Foreskin keratinocyte (primary cell): ENCODE measurements at places on chromosomes 2 and 18. TPM values are rescaled to one million over a fixed set of nuclear protein-coding genes. Genes with fewer than 3 reads are reported as not detected.

Gene RGPD5
- total RNA-seq: 7.4 and 13.9 TPM in 2 replicates

Gene IL1F10
- total RNA-seq: not detected in 2 replicates

Gene TUBA4A
- 271 and 318 TPM in 2 replicates for total RNA-seq

Gene FSIP2
- 0.04 TPM in 1 of 2 replicates, not detected in the other for total RNA-seq

Gene MYOM1
- 0.07 and 0.11 TPM in 2 replicates for total RNA-seq

Gene CHMP1B
- total RNA-seq: 29.1 and 31.8 TPM in 2 replicates

Gene CNOT11
- 55.9 and 59.7 TPM in 2 replicates for total RNA-seq

Gene MAP3K19
- total RNA-seq: not detected in 2 replicates

Gene SPATA3
- total RNA-seq: not detected in 2 replicates

Gene DHRS9
- 0.20 TPM in 1 of 2 replicates, not detected in the other for total RNA-seq

Gene RAB6C
- total RNA-seq: not detected in 2 replicates

Gene ACOXL
- total RNA-seq: 0.51 and 0.85 TPM in 2 replicates

Gene LDLRAD4
- total RNA-seq: not detected in 2 replicates

Gene IL36RN
- total RNA-seq: 0.67 and 0.88 TPM in 2 replicates

Gene KCNS3
- total RNA-seq: 5.1 and 12.0 TPM in 2 replicates

Gene CDH20
- not detected in 2 replicates for total RNA-seq

Gene LYPD6B
- total RNA-seq: 5.2 and 7.7 TPM in 2 replicates

Gene CXCR4
- not detected in 2 replicates for total RNA-seq

Gene CD226
- total RNA-seq: 0.60 and 0.75 TPM in 2 replicates

Gene CABYR
- total RNA-seq: 7.2 and 7.7 TPM in 2 replicates

Gene PXDN
- total RNA-seq: 91.4 and 96.5 TPM in 2 replicates

Gene CXCR1
- 0.28 and 0.41 TPM in 2 replicates for total RNA-seq

Gene SLC9A2
- total RNA-seq: 0.32 and 0.78 TPM in 2 replicates

Gene PLB1
- 3.7 and 3.8 TPM in 2 replicates for total RNA-seq

Gene TMEM200C
- 0.14 TPM in 1 of 2 replicates, not detected in the other for total RNA-seq

Gene BCL11A
- total RNA-seq: 7.1 and 7.2 TPM in 2 replicates

Gene ZSWIM2
- not detected in 2 replicates for total RNA-seq

Gene CHRNA1
- not detected in 2 replicates for total RNA-seq

Gene RALB
- 49.4 and 57.4 TPM in 2 replicates for total RNA-seq

Gene LONRF2
- total RNA-seq: not detected in 2 replicates

Gene CSRNP3
- 1.0 and 1.5 TPM in 2 replicates for total RNA-seq

Gene IL36A
- not detected in 2 replicates for total RNA-seq

Gene VIL1
- not detected in 2 replicates for total RNA-seq

Gene MARCO
- 0.11 and 0.14 TPM in 2 replicates for total RNA-seq

Gene FMNL2
- 44.8 and 46.5 TPM in 2 replicates for total RNA-seq

Gene KCNG2
- total RNA-seq: not detected in 2 replicates

Gene FOXD4L1
- 0.03 and 0.11 TPM in 2 replicates for total RNA-seq

Gene LYPD6
- 8.2 and 10.2 TPM in 2 replicates for total RNA-seq

Gene CENPO
- 29.8 and 31.2 TPM in 2 replicates for total RNA-seq

Gene CACNB4
- 0.07 and 0.11 TPM in 2 replicates for total RNA-seq

Gene B3GNT7
- 0.07 and 0.10 TPM in 2 replicates for total RNA-seq

Gene HAAO
- 0.48 and 0.56 TPM in 2 replicates for total RNA-seq

Gene ACVR1C
- under 0.01 and 0.07 TPM in 2 replicates for total RNA-seq

Gene SERPINE2
- total RNA-seq: 305 and 634 TPM in 2 replicates

Gene TCF7L1
- total RNA-seq: 7.1 and 8.5 TPM in 2 replicates

Gene ABCG5
- total RNA-seq: not detected in 2 replicates

Gene APCDD1
- total RNA-seq: 2.8 and 5.6 TPM in 2 replicates

Gene PUM2
- total RNA-seq: 43.9 and 44.1 TPM in 2 replicates

Gene FBXO48
- 1.6 TPM in 2 replicates for total RNA-seq

Gene PTPRN
- not detected in 2 replicates for total RNA-seq

Gene SELENOI
- total RNA-seq: 32.1 and 34.7 TPM in 2 replicates
